NCI-H526 treated with DMSO at 0.1 percent for 48 hours (cell line): ENCODE measurements at places on chromosomes 7 and 10.

DNA sequence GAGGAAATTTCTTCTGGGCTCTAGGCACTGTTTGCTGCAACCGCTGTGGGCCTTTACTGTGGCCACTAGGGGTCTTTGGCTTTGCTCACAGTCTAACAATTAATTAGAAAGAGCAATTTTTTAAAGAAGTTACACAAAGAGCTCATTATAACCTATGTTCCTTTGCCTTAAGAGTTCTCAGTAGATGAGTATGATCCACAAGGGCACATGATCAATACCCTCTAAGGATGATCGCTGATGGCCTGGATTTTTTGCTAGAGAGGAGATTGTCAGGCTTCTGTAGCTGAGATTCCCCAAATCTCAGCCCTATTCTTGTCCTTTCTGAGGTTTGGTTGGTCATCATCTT is 80.8 kb upstream of the RHOBTB1 start:
- DNase-seq: no peak

DNA sequence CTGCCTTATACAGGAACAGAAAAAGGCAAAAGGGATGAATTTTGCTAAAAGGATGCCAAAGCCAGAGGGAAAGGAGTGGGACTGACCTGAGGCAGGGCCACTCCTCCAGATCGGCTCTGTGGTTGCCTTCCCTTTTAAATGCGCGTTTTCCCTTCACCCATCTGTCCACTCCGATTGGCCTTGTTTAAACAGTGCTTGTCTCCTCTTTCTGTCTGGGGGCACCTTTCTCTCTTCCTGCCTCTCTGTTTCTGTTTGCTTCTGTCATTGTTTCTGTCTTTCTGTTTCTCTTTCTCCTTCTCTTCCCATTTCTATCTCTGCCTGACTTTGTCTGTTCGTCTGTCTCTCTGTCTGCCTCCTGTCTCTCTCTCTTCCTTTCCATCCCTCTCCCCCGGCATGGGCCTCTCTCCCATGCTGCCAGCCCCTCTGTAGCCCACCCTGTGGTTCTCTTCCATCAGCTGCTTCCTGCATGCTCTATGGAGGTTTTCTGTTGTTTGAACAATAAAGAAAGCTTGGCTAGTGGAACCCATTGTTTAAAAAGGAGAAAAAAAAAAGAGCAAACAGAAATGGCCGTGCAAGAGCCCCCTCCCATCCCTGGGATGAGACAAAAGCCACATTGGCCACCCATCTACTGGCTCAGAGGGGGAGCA is 29.5 kb upstream of the HSPB1 start:
- no peak for DNase-seq

- no peak for DNase-seq
Observed at GRCh38 chr10:99659868-99660366, 608 bp downstream of the ENTPD7 start.

- DNase-seq: no peak
Observed at GRCh38 chr7:130401578-130401977, 21.3 kb downstream of the CPA1 start.

- no peak for DNase-seq
Observed at GRCh38 chr7:90720984-90721760, 125.1 kb downstream of the CDK14 start.

DNA sequence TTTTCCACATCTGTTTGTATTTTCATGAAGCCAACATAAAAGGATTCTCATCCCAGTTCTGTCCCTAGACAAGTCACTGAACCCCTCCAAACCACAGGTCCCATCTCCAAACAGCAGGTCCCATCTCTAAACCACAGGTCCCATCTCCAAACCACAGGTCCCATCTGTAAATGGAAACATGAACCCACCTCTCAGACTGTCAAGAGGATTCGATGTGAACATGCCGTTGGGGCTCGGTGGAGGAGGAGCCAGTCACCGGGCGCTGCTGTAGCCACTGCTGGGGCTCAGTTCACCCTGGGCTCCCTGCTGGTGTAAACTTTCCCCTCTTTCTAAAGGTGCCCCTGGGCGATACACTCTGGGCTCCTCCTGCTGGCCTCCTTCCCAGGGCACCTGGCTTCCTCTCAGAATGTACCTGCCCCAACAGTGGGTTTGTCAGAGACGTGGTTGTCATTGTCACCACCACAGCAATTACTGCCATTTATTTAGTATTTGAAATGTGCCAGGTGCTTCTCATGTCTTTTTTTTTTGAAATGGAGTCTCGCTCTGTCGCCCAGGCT is 13.0 kb downstream of the LHPP start:
- no peak for DNase-seq
